ENCODE measurements at places on chromosomes 16 and 17.

- DNase-seq: no peak
These were observed 28.5 kb downstream of the SYCE1L start for GRCh38 chr16:77227745-77228144.

GRCh38 chr16:59881376-59881775 is 1147.3 kb upstream of the GOT2 start:
- no peak for DNase-seq

GRCh38 chr17:7146115-7146514 is 31.5 kb upstream of the ASGR2 start:
- DNase-seq: no peak

- no peak for DNase-seq
These were observed 60.5 kb downstream of the ADAMTS18 start for GRCh38 chr16:77374384-77374783.

GRCh38 chr17:49471089-49471683 is 23.9 kb upstream of the NGFR start:
- DNase-seq: peak; percentile 12

GRCh38 chr17:63699638-63700527 is at the start of gene LIMD2:
Gene LIMD2, minus strand, starts transcription at chr17:63700125. Its CDS starts 827 bp downstream, at chr17:63699298.
- no peak for DNase-seq

DNA sequence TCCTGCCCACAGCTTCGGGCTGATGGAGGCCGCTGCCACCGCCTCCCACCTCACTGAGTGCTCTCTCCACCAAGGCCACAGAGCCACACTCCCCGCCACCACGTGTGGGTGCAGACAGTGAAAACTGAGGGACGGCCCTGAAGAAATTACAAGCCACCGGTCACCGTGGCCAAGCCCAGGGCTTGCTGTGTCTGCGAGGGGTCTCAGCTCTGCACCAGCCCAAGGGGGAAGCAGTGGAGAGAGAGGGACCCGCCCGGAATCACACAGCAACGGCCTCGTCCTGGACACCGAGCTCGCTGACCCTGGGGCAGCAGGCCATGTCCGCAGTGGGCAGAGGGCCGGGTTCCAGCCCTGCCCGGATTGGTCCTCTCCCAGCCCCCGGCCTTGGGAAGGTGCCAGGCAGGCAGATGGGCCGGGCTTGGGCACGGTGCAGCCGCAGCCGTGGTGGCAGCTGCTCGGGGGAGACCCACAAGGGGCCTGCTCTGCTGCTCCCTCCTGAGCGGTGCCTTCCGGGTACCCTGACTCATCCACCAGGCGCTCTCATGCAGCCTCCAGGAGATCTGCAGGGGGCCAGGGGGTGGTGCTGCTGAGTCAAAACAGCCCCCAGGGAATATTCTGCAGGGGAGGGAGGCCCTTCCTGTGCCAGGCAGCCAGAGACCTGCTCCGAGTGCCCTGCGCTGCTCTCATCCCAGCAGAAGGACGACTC is 52.0 kb downstream of the CBFA2T3 start:
- no peak for DNase-seq

DNA sequence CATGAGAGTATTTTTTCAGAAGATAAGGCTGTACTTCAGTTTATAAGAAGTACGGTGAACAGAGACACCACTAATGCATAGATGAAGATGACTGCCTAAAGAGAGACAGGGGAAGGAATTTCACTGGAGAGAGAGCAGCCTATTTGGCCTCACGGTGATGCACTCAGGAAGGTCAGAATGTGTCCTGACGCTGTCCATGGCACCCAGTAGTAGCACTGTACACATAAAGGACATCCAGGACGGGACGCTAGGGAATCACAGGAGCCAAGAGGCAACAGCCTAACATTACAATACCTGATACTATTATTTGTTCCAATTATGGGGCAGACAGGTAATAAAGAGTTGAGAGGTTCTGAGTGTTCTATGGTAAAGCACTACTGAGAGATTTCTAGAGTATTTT is 24.9 kb upstream of the LRRC37A start:
- DNase-seq: no peak

DNA sequence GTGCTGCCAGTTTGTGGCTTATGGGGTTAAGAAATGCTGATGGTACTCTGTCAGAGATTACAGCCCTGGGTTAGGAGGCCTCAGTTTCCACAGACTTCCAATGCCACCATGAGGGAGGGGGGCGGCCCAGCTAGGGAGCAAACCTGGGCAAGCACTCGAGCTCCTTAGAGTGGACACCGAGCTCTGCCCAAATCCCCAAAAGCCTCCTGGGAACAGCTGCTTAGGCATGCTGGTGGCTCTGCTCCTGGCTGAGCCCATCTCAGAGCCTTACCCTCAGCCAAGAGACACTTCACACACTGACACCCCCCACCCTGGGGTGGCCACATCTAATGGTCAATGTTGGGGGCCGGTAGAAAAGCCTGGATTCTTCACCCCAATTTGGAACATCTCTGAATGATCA is 66.1 kb downstream of the C16orf78 start:
- no peak for DNase-seq

GRCh38 chr16:30951750-30952149 is 2.9 kb downstream of the ORAI3 start:
- DNase-seq: no peak

GRCh38 chr16:84699147-84699711 is 571 bp upstream of the USP10 start:
- no peak for DNase-seq

- no peak for DNase-seq
These were observed 105.4 kb downstream of the TRIM37 start for GRCh38 chr17:59001158-59001814.

DNA sequence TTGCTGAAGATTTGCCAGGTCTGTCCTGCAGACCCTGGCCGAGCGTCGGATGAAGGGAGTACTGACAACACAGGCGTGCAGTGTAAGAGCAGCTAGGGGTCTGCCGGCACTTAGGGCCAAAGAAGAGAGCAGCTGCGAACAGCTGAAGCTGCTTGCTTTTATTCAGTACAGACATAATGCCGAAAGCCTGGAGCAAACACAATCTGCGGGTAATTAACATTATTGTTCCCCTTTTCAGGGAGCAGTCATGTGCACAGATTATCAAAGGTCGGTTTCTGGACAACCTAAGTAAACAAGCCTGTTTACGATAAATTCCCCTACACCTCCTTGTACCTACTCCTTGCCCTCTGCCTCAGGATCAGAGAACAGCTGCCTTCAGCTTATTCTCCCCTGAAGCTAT is 12.0 kb upstream of the KRT23 start:
- DNase-seq: no peak

GRCh38 chr17:37225465-37225864 is 150.3 kb upstream of the C17orf78 start:
- DNase-seq: no peak

DNA sequence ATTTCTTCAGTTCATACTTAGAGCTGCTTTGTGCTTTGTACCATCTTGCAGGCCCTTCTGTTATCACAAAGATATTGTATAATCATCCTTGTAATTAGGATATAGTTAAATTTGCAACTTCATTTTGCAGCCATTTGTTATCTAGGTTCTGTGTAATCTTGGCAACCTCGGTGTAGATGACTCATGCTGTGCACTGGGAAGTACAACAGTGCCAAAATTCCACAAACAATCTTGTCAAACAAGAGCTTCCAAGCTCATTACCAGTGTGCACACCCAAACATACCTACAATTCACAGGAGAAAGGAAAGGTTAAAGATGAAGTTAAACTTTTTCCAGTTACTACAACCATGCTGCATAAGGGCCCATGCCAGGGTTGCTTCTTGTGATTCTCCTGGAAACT is 1231.8 kb downstream of the CDH11 start:
- no peak for DNase-seq

- DNase-seq: no peak
These were observed 7.1 kb downstream of the NTN1 start for GRCh38 chr17:9028202-9028987.

GRCh38 chr16:85017151-85017550 is 5.8 kb upstream of the ZDHHC7 start:
- no peak for DNase-seq

DNA sequence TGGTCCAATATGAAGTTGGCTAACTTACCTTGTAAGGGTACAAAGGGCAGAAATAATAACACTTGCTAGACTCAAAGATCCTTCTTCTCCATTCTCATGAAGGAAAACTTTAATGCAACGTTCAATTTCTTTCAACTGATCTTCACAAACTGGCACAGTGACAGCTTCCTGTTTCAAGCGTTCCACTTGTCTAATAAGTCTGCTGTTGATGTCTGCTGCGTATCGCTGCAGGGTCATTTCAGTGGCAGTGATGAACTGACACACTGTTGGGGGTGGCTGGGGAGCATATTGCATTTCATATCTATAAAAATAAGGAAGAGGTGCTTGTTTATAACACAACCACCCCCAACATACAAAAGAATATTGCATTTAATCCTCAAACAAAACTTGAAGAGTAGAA is 33.5 kb upstream of the ARL6IP1 start:
- no peak for DNase-seq

DNA sequence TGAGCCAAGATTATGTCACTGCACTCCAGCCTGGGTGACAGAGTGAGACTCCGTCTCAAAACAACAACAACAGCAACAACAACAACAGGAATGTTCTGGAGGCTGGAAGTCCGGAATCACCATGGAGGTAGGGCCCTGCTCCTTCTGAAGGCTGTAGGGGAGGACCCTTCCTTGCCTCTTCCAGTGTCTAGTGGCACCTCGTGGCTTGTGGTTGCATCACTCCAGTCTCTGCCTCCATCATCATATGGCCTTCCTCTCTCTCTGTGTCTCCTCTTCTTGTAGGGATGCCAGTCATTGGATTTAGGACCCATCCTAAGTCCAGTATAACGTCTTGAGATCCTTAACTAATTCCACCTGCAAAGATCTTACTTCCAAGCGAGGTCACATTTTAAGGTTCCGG is 14.0 kb downstream of the NAGPA start:
- DNase-seq: no peak

DNA sequence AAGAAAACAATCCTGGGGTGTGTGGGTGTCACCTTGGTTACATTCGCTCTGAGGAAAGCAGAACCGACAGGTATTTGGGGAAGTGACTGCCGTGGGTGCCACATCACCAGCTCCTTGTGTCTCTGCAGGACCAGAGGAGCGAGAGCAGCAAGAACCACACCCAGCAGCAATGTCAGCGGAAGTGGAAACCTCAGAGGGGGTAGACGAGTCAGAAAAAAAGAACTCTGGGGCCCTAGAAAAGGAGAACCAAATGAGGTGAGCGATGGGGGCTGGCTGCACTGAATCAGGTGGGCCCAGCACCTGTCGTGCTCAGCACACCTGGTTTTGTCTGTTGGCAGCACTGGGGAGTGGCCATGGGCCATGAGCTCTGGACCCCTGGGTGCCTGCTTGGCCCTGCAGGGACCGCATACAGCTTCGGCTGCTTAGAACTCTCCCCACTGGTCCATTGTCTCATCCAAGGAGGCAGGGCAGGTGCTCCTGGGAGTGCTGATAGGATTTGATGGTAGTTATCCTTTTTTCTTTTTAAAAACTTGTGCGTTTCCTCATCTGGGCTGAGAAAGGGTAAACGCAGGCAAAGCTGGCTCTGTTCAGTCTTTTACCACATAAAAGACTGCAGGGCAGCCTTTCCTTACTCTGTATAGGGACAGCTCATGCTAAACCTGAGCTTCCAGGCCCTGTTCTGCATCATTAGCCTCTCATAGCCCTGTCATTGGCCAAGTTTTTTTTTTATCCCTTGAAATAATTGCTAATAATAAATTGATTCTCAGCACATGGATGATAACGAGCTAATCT is 29.4 kb downstream of the HMOX2 start:
- DNase-seq: no peak

GRCh38 chr17:79023180-79023705 is 726 bp upstream of the C1QTNF1 start:
- no peak for DNase-seq

- no peak for DNase-seq
These were observed 12.1 kb upstream of the TBX21 start for GRCh38 chr17:47720754-47721533.

DNA sequence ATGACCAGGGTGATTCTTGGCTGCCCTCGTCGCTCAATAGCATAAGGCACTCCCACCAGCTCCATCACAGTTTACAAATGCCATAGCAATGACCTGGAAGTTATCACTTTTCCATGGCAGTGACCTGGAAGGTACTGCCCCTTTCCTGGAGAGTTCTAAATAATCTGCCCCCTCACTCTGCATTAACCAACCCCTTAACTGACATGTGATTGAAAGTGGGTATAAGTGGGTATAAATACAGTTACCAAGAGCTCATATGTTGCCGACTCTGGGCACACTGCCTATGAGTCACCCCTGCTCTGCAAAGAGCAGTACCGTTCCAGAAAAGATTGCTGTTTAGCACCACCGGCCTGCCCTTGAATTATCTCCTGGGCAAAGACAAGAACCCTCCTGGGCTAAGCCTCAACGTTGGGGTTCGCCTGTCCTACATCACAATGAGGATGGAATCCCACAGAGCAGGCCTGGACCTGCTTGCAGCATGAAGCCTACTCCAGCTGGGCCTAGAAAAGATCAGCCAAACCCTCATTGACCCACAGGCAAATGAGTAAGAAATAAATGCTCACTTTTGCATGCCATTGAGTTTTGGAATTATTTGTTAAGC is 95.2 kb upstream of the SEC14L1 start:
- DNase-seq: no peak

- no peak for DNase-seq
These were observed 12.8 kb upstream of the HSBP1 start for GRCh38 chr16:83794860-83795554.

- DNase-seq: no peak
These were observed at the start of gene SECTM1 for GRCh38 chr17:82333279-82334171. Gene SECTM1, minus strand, starts transcription at chr17:82333766. Its CDS starts 6,526 bp downstream, at chr17:82327240.

DNA sequence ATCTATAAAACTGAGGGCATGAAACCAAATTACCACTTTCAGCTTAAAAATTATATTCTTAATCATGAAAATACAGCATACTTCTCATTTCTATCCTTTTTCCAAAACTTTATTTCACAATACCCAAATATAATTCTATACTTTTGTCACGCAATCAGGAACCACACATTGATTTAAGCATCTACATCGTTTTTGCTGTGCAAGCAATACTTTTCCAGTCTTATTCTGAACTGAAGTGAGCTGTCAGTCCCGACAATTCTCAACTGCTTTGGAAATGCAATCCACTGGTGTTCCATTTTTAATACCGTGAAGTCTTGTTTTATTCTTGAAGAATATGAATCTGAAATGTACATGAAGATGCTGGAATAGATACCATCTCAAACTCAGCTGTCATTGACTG is 60.1 kb upstream of the NOL11 start:
- no peak for DNase-seq

GRCh38 chr17:20944014-20944865 is 98.6 kb downstream of the USP22 start:
- DNase-seq: no peak

GRCh38 chr17:53475002-53475401 is 347.7 kb upstream of the KIF2B start:
- no peak for DNase-seq

GRCh38 chr17:31095236-31096105 is 694 bp downstream of the NF1 start:
- DNase-seq: peak; percentile 18

Data from hypothalamus (tissue), 51 donors.